ENCODE measurements at places on chromosomes 3 and 15.

DNA sequence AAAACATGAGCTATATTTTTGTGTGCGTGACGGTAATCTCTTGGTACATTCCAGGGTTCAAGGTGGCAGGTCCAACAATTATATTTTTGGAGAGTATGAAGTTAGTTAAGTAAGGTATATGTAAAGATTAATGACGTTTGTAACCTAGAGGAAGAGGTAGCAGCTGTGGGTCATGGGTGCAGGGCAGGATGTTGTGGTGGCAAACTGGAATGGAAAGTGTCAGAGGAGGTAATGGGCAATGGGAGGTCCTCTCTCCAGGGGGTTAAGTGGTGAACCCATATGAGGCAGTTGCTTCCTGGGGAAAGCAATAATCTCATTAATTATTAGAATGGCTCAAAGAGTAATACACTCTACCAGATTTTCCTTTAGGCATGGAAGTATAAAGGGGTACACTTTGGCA, 1.0 kb upstream of the CD200R1L start:
- no peak for DNase-seq

DNA sequence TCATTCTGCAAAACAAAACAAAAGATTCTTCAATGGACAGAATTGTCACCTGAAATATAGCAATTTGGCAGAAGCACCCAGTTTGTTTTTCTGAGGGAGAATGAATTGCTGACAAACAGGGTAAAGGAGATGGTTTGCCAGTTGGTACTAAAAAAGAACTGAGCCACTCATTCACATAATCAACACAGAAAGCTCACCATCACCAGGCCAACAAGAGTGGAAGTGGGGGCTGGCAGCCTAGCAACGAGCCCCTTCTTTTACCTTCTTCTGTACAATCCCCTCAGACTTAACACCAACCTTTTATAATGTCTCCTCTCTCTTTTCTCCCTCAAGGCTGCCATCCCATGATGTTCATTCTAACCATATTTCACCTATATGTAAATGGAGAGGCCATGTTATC, 5.9 kb downstream of the TOP2B start:
- no peak for DNase-seq

DNA sequence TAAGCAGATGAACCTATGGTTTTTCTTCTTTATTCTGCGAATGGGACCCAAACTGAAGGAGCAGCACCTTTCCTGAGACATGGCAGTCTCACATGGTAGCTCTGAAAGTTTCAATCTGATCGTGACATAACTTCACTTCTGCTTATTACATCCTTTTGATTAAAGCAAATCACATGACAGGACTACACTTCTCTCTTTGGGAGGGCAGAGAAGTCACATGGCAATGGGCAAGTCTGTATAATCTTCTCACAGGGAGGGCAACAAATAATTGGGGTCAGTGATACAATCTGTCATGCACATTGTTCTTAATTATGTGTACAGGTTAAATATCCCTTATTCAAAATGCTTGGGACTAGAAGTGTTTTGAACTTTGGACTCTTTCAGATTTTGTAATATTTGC, 21.6 kb downstream of the NCBP2 start:
- no peak for DNase-seq

- no peak for DNase-seq
These were observed 468.0 kb upstream of the TBL1XR1 start for GRCh38 chr3:177665122-177665808.

DNA sequence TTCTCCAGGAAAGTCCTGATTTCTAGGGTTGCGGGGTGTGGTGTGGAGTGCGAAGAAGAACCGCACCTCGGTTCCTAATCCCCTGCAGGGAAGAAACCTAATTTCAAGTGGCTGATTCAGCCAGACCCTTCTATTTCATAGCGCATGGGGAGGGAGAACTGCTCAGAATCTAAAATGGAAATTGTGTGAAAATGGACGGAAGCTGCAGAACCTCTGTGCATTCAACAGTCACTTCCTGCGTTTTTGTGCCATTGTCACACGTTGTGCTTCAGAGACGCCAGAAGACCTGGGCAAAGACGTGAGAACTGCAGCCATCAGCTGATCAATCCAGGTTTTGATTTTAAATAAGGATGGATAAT, 1.2 kb downstream of the SIDT1 start:
- no peak for DNase-seq

GRCh38 chr3:57059411-57059810, 1.1 kb upstream of the SPATA12 start:
- no peak for DNase-seq

GRCh38 chr3:128427175-128427857, 39.4 kb downstream of the DNAJB8 start:
- DNase-seq = no peak

DNA sequence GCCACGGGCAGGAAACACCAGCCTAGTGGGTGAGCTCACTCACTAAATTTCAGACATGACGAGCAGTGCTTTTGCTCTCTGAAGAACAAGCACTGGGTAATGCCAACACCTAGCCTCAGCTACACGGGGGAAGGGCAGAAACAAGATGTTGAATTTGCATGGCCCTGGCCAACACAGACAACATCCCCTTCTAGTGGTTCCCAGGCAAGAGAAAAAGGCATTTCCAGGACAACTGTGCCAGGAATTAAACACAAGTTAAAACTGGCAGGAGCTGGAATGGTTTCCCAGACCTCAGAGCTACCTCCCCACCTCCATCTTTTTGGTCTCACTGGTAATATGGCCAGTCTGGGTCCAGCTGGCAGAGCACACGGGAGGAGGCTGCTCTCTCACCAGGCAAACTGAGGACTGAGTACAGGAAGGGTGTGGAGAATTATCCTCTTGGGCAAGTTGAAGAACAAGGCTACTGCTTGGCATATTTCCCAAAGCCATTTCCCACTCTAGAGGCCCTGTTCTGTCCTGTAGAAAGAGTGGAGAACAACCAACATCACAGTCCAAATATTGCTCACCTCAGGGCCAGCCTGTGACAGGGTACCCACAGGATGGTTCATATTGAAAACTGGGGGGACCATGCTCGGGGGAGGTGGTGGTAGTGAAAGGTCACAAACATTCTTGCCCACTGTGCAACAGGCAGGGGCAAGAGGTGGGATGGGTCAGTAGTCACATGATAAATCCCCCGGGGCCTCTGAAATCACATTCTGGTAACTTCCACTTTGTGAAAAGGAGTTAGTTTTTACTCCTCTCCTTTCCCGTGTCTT, 26.5 kb downstream of the TSPAN3 start:
- no peak for DNase-seq

GRCh38 chr3:190208196-190208595, 87.5 kb upstream of the P3H2 start:
- DNase-seq = no peak

DNA sequence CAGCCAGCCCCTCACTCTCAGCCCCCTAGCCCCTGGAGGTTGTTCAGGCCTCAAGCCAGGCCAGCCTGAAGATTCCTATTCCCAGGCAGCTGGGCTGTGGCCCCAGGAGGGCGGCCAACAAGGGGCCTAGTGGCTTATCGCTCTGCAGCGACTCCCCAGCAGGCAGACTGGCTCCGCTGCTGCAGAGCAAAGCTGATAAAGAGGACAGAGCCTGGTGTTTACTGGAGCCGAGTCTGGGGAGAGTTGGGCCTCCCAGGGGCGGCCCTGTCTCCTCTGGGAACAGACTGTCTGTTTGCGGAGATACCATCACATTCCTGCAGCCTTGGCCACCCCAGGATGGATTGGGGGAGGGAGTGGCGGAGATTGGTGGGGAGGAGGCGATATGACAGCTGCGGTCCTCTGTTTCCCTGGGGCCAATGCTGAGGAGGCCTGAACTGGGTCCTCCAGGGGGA, 22.4 kb upstream of the SMAD6 start:
- no peak for DNase-seq

DNA sequence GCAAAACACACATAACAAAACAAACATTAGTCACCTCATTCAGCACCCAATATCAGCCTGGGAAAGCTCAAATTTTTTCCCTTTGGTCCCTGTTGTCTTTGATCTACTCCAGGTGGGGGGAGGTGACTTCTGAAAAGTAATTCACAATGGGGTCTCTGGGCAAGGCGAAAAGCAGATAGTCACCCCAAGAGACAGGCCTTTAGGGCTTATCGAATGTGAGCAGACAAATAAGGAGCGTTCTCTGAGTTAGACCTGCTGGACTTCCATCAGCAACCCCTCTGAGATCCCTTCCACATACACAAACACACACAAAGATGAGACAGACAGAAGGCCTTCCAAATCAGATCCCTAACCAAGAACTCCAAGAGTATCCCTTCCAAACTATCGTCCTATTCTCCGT, 171.0 kb upstream of the SMAD3 start:
- no peak for DNase-seq

DNA sequence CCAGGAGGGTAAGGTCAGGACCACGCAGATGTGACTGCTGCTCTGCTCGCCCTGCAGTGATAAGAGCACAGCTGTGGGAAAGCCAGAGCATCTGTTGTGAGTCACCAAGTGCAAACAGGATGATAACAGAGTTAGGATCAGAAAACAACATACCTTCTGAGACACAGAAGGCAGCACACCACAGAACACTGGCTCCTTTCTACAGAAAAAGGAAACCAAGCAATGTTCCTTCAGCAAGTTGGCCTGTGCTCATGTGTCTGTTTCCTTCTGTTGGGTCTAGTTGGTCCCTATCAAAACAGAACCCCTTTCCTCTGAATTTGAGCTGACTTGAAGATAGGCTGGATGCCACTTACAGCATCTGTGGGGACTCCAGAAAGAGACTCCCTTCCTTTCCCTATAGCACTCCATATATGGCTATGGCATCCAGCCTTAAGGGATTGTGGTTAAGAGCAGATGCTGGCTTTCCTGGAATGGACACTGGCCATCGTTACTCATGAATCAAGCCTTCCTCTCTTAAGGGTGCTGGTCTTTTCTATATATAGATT, 440.7 kb upstream of the THBS1 start:
- DNase-seq = peak; percentile 92

GRCh38 chr15:36905908-36906307, 194.4 kb downstream of the MEIS2 start:
- DNase-seq = no peak

GRCh38 chr3:23583980-23584740, 221.6 kb upstream of the UBE2E1 start:
- DNase-seq = no peak

DNA sequence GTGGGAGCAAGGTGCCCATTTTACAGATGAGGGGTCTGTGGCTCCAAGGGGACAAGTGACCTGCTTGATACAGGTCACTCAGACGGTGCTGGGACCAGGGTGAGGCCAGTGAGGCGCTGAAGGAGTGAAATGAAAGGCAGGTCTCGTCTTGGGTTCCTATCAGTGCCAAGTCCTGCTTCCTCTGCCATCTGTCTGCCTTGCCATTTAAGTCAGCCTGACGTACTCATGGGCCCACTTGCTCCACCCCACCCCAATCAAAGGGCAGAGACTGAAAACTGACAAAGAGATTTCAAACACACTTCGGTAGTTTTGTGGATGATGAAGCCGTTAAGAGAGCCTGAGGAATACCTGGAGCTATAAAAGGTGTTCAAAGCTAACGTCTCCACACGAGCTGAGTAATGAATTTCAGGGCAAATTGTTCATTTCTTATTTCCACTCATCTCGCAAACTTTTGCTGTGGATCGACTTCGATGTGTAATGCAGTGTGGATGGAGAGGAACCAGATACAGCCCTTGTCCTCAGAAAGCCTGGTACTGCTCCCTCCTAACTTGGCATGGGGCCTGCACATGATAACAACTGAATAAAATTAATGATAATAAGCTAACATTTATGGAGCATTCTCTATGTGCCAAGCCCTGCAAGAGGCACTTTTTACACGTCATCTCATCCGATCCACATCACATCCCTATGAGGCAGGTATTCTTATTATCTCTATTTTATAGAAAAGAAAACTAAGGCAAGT, 36.6 kb downstream of the ATP2B2 start:
- no peak for DNase-seq

GRCh38 chr3:51891242-51892039, 11.7 kb downstream of the IQCF1 start:
- DNase-seq = no peak

GRCh38 chr15:98953968-98954367, 53.6 kb downstream of the PGPEP1L start:
- DNase-seq = no peak

DNA sequence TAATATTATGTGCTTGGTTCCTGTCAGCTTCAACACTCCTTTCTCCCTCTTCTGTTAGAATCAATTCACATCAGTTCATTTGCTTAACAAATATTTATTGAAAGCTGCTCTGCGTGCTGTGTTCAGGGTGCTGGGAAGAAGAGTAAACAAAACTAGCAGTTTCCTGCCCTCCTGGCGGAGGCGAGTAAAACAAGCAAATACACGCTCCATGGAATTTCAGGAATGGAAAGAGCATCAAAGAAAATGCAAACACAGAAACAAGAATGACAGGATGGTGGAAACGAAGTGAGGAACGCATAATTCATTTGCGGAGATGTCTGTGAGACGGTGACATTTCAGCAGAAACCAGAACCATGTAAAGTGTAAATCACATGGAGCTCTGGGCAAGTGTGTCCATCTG, 49.4 kb upstream of the SPTSSB start:
- no peak for DNase-seq

DNA sequence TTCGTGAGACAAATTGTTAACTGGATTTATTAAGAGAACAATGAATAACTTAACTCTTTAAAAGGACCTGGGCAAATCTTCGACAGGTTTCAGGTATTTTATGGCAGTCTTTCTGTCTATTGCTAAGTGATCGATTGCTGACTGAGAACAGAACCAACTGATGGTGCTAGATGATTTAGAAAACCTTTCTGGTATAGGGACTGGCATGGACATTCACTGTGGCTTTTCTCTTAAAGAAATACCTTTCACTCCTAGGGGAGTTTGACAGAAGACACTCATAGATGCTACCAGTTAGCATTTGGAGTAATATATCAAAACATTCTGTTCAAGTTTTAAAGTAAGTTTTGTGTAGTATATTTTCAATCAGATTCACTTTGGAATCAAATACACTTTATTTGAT, 654 bp downstream of the PPARG start:
- DNase-seq = no peak

- DNase-seq = no peak
These were observed 3.7 kb downstream of the CBLB start for GRCh38 chr3:105865016-105865623.

GRCh38 chr15:44308415-44308814, 19.9 kb downstream of the GOLM2 start:
- no peak for DNase-seq

DNA sequence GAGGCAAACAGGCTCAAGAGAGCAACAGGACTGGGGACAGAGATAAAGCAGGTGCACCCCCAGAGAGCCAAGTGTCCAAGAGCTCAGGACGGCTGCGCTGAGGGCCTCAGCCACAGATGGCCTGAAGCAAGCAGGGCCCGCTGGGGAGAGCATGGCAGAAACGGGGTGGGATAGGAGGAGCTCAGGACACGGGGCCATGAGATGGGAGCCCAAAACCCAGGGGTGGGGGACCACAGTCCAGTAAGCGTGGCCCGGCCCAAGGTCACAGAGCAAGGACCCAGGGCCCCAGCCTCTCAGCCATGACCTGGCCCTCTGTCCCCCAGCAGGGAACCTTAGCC, 9.5 kb downstream of the DUSP7 start:
- DNase-seq = no peak

GRCh38 chr3:87082796-87083440, 92.0 kb upstream of the VGLL3 start:
- peak; percentile 79 for DNase-seq

All from HS-27A (cell line).